ENCODE measurements at places on chromosomes 1 and 21.

GRCh38 chr1:219544163-219544846 is 68.6 kb downstream of the ZC3H11B start:
- no peak for DNase-seq

- no peak for DNase-seq
These were observed 9.2 kb upstream of the FNBP1L start for GRCh38 chr1:93438716-93439115.

DNA sequence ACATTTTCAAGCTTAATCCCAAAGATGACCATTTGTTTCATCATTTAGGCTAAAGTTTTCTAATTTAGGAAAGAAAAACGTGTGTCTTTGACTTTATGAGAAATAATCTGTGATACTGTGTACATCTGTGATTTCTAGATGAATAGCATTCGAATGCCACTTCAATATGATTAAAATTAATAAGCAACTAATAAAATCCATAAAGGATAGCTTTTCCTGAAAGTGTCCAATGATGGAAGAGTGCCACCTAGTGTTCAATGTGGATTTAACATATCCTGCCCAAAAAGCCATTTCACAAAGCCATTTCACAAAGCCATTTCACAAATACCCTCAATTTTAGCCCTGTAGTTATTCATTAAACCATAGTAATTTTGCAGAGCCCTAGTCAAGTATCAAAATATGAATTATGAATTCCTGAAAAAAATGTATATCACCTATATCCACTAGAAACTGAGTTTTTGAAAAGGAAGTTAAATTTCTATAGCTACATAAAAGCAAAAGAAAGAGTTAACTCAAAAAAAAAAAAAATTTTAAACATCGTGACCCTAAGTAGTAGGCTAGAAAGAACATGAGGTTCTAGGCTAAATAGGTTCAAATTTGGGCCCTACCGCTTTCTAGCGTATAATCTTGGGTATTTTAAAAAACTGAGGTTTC is 19.1 kb downstream of the NME7 start:
- peak; percentile 13 for DNase-seq

GRCh38 chr1:238982736-238983135 is 403.6 kb upstream of the CHRM3 start:
- DNase-seq: no peak

DNA sequence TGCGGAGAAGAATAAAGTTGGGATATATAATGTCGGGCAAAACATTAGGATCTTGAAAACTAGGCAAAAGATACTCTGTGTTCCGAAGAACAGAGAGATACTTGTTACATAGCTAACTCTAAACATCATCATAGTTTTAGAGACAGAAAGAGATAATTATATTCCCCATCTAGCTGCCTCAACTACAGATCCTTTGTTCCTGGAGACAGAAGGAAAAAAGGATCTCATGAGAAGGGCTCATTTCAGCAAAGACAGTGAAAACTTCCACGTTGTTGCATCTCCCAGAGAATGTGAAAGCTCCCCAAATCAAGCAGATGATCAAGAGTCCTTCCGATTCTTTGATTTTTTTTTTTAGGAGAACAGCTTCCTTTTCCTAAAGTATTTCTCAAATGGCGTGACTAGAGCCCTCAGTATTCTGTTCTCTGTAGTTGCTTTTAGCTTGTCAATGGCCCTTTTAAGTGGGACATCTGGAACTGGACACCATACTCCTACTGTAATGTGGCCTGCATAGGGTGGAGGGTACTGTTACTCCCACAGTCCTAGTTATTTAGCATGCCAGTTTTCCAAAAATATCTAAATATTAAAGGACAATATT is 1048.2 kb downstream of the TTLL7 start:
- DNase-seq: no peak

GRCh38 chr1:108745980-108746381 is 493 bp upstream of the STXBP3 start:
- no peak for DNase-seq

- no peak for DNase-seq
These were observed 18.4 kb upstream of the CD101 start for GRCh38 chr1:116983112-116983511.

DNA sequence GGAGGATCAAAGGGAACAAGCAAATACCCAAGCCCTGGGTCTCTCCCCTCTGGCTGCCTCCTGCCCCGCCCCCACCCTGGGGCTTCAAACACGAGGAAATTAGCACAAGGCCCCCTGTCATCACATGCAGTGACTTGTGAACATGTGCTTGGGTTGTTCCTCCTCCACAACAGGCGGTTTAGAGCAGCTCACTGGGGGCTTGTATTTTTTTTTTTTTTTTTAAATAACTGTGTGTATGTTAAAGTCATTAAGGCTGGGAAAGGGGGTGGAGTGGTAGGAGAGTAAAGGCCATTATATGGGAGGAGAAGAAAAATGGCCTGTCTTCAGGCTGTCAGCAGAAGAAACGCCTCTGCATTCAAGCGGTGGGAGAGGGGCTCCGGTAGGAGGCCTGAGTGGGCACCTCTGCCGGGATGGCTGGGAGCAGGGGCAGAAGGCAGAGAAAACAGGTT is 64.2 kb downstream of the PLXNA2 start:
- DNase-seq: no peak

GRCh38 chr1:56430141-56430839 is 149.1 kb downstream of the PLPP3 start:
- DNase-seq: no peak

DNA sequence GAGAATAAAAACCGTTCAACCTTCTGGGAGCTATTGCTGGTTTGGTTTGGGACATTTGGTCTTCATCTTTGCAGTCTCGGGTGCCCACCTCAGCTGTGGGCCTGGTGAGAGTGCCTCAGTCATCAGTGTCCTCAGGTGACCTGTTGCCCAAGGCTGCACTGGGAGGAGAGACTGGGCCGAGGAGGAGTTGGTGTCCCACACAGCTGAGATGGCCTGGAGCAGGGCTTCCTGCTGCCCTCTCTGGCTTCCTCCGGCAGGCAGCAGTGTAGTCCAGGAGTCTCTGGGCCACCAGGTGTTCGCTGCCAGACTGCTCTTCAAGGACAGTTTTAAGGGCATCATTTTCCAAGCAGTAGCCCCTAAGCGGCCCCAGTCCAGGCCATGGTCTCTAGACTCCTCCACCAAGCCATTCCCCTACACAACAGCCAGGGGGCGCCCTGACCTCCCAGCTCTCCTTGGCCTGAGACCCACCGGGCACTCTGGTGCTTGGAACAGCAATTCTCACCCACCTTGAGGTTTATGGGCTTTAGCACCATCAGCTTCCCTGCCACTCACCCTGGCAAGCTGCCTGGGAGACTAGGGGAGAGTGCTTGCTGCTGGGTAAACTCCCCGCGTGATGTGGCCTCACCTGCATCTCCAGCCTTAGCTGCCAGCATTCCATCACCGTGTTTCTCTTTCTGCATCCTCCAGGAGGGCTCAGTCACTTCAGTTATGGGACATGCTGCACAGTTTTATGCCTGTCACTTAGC is 9.1 kb upstream of the SYTL1 start:
- peak; percentile 6 for DNase-seq

DNA sequence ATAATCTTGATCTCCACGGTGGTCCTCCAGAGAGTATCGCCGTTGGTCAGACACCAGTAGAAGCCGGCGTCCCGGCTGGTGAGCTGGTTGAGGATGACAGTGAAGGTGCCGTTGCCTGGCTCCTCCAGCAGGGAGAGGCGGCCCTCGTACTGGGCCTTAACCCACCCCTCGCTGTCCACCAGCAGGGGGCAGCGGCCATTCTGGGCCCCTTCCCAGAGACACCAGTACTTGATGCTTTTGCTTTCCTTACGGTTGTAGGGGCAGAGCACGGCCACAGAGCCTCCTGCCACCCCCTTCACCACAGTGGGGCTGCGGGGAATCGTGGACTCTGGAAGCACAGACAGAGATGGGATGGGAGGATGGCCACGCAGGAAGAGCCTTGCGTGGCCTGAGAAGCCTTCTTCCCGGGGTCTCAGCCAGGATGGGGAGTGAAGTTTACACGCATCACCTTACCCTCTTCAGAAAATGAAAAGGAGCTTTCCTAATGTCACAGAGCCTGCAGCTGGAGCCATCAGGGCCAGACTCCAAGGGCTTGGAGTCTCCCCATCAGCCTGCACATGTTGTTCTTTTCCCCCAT is 10.7 kb downstream of the PIGR start:
- DNase-seq: no peak

GRCh38 chr21:45333583-45334121 is 46.0 kb upstream of the POFUT2 start:
- no peak for DNase-seq

DNA sequence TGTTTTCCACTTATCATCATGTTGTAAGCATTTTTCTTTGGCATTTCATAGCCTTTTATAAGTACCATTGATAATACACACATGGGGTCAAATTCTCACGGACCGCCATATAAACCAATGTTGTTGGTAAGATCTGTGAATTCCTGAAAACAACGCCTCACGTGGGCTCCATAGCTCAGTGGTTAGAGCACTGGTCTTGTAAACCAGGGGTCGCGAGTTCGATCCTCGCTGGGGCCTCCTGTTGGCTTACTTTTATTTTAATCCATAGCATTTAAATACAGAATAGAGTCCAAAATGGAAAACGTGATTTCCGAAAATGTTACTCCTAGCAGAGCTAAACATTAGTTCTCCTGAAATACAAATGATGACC is 83.1 kb downstream of the HHIPL2 start:
- no peak for DNase-seq

DNA sequence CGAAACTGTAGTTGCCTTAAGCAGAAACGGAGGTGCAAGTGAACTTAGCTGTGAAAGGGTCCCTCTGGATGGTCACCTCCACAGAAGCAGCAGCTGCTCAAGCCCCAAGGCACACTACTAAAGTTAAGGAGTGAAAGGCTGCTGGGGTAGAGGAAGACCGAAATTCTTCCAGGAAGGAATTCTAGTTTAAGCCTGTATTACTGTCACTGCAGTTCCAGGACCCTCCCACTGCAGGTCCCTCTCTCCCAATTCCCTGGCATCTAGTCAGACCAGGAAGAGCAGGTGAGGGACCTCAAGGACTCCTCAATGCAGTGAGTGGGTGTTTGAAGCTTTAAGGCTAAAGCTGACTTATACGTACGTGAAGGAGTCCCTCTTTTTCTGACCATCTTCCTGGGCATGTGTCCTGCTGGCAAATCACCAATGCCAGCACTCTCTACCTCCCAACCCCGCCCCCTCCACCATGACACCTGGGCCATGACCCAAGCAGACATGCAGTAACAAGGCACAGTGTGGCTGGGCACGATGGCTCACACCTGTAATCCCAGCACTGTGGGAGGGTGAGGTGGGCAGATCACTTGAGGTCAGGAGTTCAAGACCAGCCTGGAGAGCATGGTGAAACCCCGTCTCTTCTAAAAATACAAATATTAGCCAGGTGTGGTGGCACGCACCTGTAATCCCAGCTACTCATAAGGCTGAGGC is 57.2 kb downstream of the TGFBR3 start:
- no peak for DNase-seq

- DNase-seq: peak; percentile 16
These were observed 656.4 kb downstream of the LTN1 start for GRCh38 chr21:28336314-28336713.

GRCh38 chr1:92691925-92692324 is 93.0 kb downstream of the EVI5 start:
- no peak for DNase-seq

GRCh38 chr1:30904191-30904961 is 4.2 kb downstream of the SDC3 start:
- DNase-seq: no peak

GRCh38 chr1:199205740-199206441 is 567.1 kb downstream of the PTPRC start:
- DNase-seq: no peak

DNA sequence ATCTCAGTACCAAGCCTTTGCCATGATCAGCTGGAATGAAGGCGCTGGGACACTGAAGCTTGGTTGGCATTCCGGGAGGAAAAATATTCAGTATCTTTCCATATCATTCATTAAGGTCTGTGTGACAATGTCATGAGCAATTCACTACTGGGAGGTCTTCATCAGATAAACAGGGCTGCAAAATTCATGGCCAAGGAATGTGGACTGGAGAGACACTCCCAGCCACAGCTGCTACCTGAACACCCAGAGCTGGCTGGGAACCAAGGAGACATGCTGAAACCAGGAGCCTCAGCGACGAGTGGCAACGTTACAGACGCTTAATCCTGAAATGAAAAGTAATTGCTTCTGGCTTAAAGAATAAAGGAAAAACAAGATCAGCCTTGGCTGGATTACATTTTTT is 30.6 kb upstream of the DDAH1 start:
- DNase-seq: no peak

DNA sequence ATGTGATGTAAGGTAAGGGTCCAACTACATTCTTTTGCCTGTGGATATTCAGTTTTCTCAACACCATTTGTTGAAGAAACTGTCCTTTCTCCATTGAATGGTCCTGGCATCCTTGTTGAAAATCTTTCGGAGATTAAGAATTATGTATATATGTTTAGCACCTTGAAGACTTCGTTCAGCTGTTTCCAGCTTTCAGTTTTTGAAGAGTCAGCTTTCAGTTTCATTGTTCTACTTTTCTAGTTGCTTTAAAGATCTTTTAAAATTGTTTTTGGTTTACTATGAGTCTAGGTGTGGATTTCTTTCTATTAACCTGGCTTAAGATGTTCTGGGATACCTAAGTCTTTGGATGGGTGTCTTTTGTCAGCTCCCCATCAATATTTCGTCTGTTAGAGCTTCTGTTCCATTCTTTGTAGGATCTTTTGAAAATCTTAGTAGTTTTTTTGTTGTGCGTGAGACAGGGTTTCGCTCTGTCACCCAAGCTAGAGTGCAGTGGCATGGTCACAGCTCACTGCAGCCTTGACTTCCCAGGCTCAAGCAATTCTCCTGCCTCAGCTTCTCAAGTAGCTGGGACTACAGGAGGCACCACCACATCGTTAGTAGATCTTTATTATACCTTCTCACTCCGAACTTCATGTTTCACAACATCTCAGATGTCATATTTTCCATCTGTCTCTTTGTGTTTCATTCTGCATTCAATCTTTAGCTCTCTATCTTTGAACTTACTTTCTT is 353.5 kb upstream of the B3GALT2 start:
- DNase-seq: no peak

- DNase-seq: no peak
These were observed 20.3 kb downstream of the MECR start for GRCh38 chr1:29210278-29211085.

- DNase-seq: no peak
These were observed 30.5 kb downstream of the TP53BP2 start for GRCh38 chr1:223815020-223815853.

- DNase-seq: no peak
These were observed 52.2 kb downstream of the ASB17 start for GRCh38 chr1:75879985-75880384.

GRCh38 chr1:230345139-230345885 is 80.8 kb downstream of the PGBD5 start:
- DNase-seq: no peak

All from NCI-H1930 (cell line).